ENCODE measurements at places on chromosomes 4 and X. TPM values are rescaled to one million over a fixed set of nuclear protein-coding genes. Genes with fewer than 3 reads are reported as not detected.

DNA sequence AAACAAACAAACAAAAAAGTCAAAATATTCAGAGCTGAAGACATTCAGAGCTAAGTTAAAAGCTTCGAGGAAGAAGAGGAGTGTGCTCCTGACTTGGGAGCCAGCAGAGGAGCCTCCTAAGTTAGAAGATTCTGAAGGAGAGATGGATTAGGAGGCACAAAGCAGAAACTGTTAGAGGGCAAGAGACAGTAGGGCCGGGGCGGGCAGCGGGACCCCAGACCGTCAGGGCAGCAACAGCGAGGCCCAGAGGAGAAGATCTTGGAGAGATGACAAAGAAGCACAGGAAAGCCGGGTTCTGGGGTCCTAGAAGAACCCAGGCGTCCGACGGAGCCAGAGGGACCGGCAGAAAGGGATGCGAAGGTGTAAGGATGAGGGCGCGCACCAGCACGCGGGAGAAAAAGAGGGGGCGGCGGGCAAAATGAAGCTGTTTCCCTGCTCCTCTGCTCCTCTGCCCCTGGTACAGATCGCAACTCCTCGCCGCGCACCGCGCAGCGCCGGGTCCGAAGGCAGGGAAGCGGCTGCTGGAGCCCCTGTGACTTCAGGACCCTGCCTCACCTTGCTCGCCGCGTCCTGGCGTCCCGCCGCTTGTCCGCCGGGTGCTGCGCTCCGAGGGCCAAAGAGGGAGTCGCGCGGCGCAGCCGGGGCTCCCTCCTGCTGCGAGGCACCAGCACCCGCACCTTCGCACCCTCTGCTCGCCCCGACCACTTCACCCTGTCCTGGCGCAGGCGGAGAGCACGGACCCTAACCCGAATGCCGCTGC, 477 bp downstream of the KLHL13 start:
- no peak for DNase-seq

The GABRG1 gene
- 0.18 TPM for total RNA-seq

The XKRX gene
- total RNA-seq = not detected

- peak; percentile 34 for DNase-seq
Observed at GRCh38 chr4:37890801-37891259, at the start of gene TBC1D1. Gene TBC1D1, plus strand, starts transcription at chr4:37891084. Its CDS starts 11,012 bp downstream, at chr4:37902096.

GRCh38 chr4:1177274-1178141, 5.1 kb upstream of the SPON2 start:
- peak; percentile 66 for DNase-seq

- no peak for DNase-seq
Observed at GRCh38 chrX:9352243-9352642, 112.6 kb upstream of the TBL1X start.

The SSX2B gene
- not detected for total RNA-seq

Measured in stomach (tissue), 19 donors.